DMS 273 treated with DMSO at 0.1 percent for 48 hours (cell line): ENCODE measurements at places on chromosomes 4 and X.
A peak's percentile ranks its signal among the peaks of the same experiment; 100 is the strongest.

- no peak for DNase-seq
Measured at GRCh38 chrX:14440106-14440505, 89.2 kb upstream of the GLRA2 start.

DNA sequence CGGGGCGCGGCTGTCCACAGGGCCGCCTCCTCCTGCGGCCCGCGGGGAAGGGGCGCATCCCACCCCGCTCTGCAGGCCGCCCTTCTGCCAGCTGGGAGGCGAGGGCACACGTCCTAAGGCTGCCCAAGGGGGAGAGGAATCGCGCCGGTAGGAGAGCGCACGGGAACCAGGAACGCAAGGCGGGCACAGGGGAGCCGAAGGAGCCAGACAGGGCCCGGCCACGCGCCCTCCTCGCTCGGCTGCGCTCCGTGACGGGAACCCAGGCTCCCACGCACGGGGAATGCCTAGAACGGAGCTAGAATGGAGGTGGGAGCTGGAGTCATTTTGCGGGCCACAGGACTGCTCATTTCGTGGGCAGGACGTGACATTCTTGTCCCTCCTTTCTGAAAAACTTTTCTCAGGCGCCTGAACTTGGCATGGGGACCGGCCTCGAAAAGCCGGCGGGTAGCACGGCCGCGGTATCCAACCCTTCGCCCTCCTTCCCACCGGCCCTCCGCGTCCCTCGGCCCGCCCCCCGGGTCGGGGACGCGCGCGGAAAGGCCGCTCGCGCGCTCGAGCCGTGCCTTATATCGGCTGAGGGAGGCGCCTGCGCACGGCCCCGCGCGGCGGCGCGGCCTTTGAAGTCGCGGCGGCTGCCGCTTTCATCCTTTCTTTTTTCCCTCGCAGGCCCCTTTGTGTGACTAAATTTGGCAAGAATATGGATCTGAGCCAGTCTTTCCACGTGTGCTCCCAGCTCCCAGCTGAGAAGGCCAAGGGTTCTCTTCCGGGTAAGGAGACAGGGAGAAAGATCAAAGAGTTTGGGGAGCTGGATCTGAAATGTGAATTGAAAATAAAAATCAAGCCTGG, 4.2 kb upstream of the LEF1 start:
- peak; percentile 74 for DNase-seq

- DNase-seq: no peak
Measured at GRCh38 chrX:19790829-19791228, 96.6 kb downstream of the SH3KBP1 start.

DNA sequence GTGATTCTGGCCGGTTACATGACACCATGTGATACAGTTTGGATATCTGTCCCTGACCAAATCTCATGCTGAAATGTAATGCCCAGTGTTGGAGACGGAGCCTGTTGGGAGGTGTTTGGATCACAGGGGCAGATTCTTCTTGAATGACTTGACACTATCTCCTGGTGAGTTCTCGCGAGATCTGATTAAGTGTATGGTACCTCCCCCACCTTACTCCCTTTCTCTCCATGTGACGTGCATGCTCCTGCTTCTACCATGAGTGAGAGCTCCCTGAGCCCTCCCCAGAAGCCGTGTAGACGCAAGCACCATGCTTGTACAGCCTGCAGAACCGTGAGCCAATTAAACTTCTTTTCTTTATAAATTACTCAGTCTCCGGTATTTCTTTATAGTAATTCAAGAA, 23.6 kb downstream of the CPE start:
- no peak for DNase-seq

- no peak for DNase-seq
Measured at GRCh38 chr4:6991771-6992557, 51.2 kb upstream of the TADA2B start.

GRCh38 chrX:71623714-71624113, 5.4 kb upstream of the CXCR3 start:
- no peak for DNase-seq

DNA sequence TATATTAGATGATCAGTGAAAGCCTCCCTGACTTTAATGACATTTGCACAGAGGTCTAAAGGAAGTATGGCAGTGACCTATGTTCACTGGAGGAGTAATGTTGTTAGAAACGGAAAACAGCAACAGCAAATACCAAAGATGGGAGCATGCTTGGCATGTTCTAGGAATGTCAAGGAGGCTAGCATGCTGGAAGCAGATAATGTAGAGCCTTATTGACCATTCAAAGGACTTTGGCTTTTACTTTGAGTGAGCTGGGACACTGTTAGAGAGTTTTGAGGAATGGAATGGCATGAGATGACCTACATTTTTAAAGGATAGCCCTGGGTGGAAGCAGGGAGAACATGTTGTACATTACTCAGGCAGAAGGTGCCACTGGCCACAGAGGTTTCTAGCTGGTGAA, 6.0 kb downstream of the RPA4 start:
- DNase-seq: no peak

- no peak for DNase-seq
Measured at GRCh38 chr4:132062611-132063239, 1086.4 kb upstream of the PCDH10 start.

GRCh38 chrX:9598344-9598743, 133.5 kb downstream of the TBL1X start:
- no peak for DNase-seq

GRCh38 chr4:14695095-14695845, 307.0 kb upstream of the CPEB2 start:
- no peak for DNase-seq

- DNase-seq: no peak
Measured at GRCh38 chrX:120109378-120109777, 6.3 kb downstream of the RHOXF1 start.

GRCh38 chr4:36348403-36348938, 67.1 kb downstream of the DTHD1 start:
- no peak for DNase-seq

DNA sequence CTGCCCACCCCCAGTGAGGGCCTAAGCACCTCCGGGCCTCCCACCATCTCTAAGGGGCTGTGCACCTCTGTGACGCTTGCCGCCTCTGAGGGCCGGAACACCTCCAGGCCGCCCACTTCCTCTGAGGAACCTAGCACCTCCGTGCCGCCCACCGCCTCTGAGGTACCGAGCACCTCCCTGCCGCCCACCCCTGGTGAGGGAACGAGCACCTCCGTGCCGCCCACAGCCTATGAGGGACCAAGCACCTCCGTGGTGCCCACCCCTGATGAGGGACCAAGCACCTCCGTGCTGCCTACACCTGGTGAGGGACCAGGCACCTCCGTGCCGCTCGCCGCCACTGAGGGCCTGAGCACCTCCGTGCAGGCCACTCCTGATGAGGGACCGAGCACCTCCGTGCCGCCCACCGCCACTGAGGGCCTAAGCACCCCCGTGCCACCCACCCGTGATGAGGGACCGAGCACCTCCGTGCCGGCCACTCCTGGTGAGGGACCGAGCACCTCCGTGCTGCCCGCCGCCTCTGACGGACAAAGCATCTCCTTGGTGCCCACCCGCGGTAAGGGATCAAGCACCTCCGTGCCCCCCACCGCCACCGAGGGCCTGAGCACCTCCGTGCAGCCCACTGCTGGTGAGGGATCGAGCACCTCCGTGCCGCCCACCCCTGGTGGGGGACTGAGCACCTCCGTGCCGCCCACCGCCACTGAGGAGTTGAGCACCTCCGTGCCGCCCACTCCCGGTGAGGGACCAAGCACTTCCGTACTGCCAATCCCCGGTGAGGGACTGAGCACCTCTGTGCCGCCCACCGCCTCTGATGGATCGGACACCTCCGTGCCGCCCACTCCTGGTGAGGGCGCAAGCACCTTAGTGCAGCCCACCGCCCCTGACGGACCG, 977 bp downstream of the MAGEE1 start:
- DNase-seq: no peak

DNA sequence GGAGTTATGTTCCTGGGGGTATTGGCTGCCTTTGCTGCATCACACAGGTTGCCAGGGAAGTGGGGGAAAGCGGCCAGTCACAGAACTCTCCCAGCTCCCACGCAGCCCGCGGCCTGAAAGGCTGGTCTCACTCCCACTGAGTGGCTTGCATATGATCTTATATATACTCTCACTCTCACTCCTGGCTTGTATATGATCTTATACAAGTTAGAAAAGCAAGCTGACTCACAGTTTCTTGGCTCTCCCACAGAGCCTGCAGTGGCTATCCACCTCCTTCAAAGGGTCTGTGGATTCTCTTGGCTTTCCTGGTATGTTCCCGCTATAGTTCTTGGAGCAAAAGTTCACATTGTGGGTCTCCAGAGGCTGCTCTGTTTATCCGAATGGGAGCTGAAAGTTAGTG, 833.5 kb upstream of the GALNTL6 start:
- no peak for DNase-seq

DNA sequence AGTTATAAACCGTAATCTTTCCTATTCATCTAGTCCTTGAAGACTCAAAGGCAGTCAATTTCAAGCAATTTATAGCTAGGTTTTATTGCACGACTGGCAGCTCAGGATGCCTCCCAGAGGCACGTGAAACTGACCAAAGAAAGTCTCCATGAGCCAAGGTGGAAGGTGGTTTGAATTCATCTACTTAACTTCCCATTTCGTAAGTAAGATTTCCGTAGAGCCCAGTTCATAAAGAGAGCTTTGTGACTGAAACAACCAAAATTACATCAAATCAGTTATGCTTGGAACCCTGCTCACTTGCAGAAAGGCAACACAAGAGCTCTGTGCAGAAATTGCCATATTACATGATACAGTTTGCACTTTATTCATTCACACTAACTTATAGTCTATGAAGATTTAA, 556.0 kb downstream of the TRIML1 start:
- no peak for DNase-seq

GRCh38 chr4:153684182-153684970, at the start of gene TLR2:
Gene TLR2, plus strand, starts transcription at chr4:153684280. Its CDS starts 18,628 bp downstream, at chr4:153702908.
- no peak for DNase-seq

- DNase-seq: no peak
Measured at GRCh38 chrX:17081511-17081910, 135.1 kb downstream of the REPS2 start.

DNA sequence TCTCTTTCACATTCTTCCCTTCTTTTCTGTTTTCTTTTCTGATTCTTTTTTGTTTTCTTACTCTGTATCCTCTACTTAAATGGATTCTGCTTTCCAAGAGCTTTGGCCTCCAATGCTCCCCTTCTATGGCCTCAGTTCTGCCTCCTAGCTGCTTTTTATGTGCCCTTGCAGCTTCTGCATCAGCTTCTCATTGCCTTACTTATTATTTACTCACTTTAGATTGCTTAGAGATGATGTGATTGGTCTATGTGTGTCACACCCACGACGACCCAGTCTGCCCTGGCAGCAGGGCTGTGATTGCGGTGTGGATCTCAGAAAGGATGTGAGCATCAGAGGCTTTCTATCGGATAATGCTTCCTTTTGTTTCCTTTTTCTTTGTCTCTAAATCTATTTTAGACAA, 71.8 kb upstream of the SMARCA5 start:
- DNase-seq: no peak

GRCh38 chr4:57109411-57109846, 756 bp downstream of the IGFBP7 start:
- no peak for DNase-seq

- DNase-seq: peak; percentile 51
Measured at GRCh38 chr4:89245459-89245858, 62.1 kb downstream of the GPRIN3 start.

DNA sequence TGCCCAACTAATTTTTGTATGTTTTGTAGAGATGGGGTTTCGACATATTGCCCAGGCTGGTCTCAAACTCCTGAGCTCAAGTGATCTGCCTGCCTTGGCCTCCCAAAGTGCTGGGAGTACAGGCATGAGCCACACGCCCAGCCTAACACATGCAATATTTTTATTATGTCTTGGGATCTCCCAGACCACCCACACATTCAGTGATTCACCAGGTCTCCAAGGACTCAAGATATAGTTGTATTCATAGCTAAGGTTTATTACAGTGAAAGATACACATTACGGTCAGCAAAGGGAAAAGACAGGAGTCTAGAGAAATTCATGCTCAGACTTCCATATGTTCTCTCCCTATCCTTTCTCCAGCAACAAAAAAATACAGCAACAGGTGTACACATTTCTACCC, 25.5 kb upstream of the FAM120C start:
- no peak for DNase-seq

DNA sequence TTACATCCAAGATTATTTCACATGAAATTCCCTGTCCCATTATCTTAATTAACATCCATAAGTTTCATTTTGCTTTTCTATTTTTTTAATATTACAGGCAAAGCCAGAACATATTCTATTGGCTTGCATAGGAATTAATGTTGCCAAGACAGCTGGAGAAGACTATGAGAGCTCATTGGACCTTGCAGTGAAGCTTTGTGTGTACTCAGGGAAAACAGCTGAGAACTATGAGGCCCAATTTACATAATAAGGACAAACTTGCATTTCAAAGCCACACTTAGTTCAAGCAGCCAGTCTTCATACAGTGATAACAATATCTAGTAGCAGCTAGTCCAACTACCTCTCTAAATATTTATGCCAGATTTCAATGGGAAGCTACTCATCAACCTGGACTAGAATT, 134.4 kb downstream of the DDX53 start:
- no peak for DNase-seq
